ENCODE measurements at places on chromosomes 3 and 15.

- no peak for DNase-seq
Observed at GRCh38 chr3:127693336-127693843, 20.6 kb downstream of the ABTB1 start.

- DNase-seq, result no peak
Observed at GRCh38 chr15:93126599-93126998, 37.6 kb upstream of the RGMA start.

DNA sequence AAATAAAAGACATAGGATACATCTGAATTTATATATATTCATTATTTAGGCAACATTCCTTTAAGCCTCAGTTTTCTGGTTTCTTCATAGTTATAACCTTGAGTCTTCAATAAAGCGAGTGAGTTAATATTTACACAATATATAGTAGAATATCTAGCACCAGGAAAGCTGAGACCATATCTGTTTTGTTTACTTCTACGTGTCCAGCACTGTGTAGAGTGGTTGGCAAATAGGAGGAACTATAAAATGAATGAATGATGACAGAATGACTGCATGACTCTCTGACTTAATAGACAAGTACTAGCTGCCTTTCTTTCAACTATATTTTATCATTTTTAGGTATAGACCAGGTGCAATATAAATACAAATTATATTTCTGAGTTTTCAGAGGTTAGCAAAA is 197.8 kb upstream of the RBMS3 start:
- DNase-seq, result no peak

DNA sequence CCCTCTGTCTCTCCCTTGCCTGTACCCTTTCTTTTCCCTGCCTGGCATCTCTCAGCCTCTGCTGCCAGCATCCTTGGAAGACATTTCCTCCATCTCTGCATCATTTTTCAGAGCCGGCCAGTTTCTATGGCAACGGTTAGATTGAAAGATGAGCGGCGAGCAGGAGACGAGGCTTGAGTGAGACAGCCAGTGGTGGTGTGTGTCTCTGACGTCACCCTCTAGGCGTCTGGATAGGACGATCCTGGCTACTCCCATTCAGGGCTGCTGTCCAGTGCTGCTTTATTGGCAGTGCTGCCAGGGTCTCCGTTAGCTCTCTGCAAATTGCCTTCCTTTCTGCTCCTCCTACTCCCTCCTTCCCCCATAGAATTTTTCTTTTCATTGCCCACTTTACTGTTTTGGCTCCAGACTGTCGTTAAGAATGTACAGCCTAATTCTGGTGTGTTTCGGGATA is 57.9 kb downstream of the TRAK1 start:
- peak; percentile 86 for DNase-seq

GRCh38 chr15:100930306-100930848 is 11.2 kb downstream of the LRRK1 start:
- peak; percentile 34 for DNase-seq

DNA sequence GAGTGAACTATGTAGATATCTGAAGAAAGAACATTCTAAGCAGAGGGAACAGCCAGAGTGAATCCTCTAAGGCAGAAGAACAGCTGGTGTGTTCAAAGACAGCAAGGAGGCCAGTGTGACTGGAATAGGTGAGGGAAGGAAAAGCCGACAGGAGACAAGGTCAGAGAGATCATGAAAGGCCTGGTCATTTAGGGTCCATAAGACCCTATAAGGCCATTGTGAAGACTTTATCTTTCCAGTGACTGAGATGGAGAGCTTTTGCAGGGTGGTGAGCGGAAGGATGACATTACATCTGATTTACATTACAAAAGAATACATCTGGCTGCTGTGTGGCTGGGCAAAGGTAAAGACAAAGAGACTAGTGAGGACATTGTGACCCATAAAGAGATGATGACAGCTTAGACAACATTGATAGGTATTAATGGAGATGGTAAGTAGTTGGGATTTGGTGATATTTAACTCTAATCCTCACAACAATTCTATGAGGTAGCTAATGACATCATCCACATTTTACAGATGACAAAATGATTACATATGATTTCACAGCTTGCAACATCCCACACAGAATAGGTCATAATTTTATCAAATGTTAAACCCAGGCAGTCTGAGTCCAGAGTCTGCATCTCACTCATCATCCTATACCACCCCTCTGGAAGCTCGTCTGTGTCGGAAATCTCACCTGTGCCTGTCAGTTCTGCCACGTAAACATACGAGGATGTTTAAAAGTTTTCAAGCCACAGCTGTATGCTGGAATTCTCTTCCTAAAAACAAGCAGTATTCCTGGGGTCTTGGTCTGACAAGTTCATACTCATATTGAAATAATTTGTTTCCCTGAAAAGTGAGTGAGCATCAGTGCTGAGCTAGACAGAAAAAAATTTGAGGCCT is 70.2 kb upstream of the PIK3R4 start:
- no peak for DNase-seq

- DNase-seq, result no peak
Observed at GRCh38 chr3:18070944-18071343, 328.5 kb upstream of the TBC1D5 start.

GRCh38 chr3:114809668-114810413 is 337.2 kb downstream of the ZBTB20 start:
- no peak for DNase-seq

DNA sequence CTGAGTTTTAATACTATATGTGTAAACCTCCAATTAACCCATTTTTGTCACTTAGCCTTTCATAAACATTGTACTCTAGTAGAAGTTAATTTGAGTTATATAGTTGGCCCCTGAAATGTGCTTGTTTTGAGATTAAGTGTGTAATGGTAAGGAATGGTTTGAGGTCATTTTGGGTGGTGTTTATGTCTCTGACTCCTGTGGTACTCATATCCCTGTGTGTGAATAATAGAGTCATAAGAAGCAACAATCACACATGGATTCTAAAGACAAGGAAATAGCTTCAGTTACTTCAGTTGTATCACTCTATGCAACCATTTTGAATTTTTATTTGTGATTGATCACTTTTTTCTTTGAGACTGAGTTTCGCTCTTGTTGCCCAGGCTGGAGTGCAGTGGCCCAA is 408.5 kb downstream of the MFSD1 start:
- DNase-seq, result no peak

DNA sequence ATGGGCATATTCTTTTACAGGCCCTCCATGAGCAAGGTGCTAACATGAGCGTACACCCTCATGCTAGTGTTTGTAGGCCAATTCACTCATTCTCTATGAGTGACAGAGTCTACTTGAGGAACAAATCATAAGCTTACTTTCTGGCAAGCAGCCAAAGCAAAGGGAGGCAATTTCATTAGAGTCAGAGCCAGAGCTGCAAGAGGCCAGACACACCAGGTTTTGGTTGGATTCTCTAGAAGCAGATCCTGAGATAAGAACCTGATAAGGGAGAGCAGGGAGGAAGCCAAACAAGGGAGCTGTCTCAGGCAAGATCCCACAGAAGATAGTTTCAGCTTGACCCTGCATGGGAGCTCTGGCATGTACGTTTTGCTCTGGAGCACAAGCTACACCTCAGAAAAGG is 214.1 kb upstream of the CTNNB1 start:
- DNase-seq, result no peak

GRCh38 chr3:18153571-18154173 is 271.5 kb downstream of the SATB1 start:
- DNase-seq, result no peak

GRCh38 chr15:86964271-86964670 is 884.6 kb downstream of the AGBL1 start:
- DNase-seq, result no peak
